ENCODE measurements at places on chromosomes 11 and 22.

DNA sequence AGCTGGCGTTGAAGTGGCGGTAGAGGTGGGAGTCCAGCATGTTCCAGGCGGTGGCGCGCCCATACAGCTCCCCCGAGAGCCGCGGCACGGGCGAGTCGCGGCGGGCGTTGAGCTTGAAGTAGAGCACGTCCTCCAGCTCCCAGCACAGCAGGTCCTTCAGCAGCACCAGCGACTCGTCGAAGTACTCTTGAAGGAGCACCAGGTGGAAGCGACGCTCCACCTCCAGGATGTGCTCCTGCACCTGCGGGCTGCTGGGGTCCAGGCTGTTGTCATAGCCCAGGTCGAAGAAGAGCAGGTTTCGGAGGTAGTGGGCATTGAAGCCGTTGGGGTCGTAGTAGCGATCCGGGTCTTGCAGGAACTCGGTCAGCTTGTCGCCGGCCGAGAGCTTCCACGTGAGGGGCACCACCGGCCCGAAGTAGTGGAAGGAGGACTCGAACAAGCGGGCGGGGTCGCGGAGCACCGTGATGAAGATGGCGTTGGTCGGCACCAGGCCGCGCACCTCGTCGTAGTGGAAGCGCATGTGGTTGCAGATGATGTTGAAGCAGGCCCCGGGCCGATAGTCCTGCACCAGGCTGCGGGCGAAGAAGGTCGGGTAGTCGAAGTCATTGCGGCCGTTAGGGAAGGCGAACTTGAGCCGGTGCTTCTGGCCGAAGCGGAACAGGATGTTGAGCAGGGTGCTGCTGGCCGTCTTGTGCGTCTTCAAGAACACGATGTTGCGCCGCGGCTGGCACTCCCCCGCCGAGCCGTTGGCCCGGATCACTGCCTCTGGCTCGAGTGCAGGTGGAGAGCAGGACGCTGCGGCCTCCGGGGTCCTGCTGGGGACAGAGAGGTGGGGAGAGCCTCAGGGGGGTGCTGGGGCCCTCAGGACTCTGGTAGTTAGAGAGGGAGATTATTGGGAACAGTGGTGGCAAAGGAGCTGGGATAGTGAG is 9.0 kb upstream of the SEC14L6 start:
- DNase-seq, result no peak

GRCh38 chr11:61293867-61294716 is 1.0 kb downstream of the VWCE start:
- no peak for DNase-seq

GRCh38 chr22:22531770-22532546 is 11.9 kb upstream of the ZNF280A start:
- no peak for DNase-seq

DNA sequence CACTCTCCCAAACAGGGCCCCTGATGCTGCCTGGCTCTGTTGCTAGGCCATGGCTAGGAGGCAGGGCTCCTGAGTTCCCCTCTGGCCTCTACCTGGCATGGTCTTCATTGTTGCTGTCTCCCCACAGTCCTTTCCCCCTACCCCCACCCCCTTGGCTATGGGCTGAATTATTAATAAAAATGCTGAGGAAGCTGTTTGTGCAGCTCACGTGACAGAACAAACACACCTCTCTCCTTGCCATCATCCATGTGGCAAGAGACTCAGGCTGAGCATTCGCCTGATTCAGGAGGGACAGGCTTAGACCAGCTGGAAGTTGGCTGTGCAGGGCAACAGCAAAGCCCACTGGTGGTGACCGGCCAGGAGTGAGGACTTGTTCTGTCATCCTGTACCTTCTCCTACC is 4.2 kb upstream of the SYT7 start:
- no peak for DNase-seq

DNA sequence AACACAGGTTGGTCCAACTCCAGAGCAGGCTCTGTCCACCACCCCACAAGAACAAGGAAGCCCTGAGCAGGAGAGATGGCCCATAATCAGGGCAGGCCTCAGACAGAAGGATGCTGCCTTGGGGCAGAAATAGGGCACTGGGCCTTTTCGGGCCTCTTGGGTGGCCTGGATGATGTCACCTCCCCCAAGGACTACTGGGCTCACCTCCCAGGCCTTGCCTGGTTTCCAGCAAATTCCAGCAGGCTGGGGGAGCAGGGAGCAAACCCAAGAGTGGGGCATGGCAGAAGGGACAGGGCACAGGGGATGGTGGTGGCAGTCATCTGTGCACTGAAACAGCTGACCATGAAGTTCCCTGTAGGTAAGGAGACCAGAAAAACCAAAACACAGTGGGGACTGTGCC is 5.3 kb upstream of the NAA40 start:
- DNase-seq, result no peak

GRCh38 chr11:121649798-121650197 is 197.0 kb upstream of the SORL1-AS1 start:
- no peak for DNase-seq
